ENCODE measurements at places on chromosomes 13 and 19.

DNA sequence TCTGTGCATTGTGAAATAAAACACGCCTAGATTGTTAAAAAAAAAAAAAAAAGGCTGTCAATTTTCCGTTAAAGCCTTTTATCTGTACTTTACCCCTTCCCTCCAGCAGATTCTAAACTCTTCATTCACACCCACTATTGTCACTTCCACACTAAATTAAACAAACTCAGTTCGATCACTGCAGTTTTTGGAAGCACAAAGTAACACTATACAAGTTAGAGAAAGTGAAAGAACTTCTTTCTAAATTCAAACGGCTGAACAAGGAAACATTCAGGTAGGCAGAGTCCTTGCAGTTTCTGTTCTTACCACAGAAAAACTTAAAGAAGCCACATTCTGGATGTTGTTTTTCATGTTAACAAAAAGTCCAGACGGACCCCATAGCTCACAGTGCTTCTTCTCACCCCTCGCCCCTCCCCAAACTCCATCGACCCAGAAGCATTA lies 27.5 kb upstream of the UBE2L5 start:
- DNase-seq = no peak

- DNase-seq = peak; percentile 36
Measured at GRCh38 chr19:41753159-41753558, 2.2 kb upstream of the CEACAM6 start.

DNA sequence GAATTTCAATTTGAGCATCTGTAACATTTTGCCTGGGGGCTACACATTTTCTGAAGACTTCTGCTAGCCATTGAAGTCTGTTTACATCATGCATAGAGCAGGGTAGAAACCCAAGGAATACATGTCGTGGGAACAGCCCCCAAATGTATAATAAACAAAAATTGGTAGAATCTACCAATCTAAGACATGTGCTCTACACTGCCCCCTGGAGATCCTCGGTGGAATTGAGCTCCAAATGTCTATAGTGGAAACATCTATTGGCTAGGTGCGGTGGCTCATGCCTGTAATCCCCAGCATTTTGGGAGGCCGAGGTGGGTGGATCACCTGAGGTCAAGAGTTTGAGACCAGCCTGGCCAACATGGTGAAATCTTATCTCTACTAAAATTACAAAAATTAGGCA lies 57.3 kb downstream of the MBD3L2B start:
- DNase-seq = peak; percentile 4

- DNase-seq = no peak
Measured at GRCh38 chr19:7516333-7516732, 430 bp downstream of the ZNF358 start.

- no peak for DNase-seq
Measured at GRCh38 chr13:21071924-21072323, 10.5 kb upstream of the LATS2 start.

GRCh38 chr13:43761616-43762315 lies 25.0 kb downstream of the ENOX1 start:
- DNase-seq = no peak

- DNase-seq = no peak
Measured at GRCh38 chr19:7742575-7742974, 4.8 kb downstream of the CD209 start.

DNA sequence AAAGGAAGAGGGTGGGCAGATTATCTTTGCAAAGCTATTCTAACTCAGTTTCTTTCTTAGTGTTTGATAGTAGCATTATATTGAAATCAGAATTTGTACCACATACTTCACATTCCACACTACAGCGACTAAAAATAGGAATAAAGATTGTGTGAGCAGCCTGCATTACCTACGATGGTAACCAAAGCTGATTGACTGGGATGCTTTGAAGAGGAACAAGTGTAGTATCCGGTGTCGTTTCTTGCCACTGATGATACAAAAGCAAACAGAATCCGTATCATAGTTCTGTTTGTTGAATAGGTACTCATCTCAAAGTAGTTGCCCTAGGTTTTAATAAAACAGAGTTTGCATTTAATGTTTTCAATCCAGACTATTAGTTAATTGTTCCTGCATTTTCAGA lies 51.2 kb downstream of the FLT3 start:
- no peak for DNase-seq

GRCh38 chr19:54062643-54063042 lies 1.1 kb downstream of the VSTM1 start:
- DNase-seq = no peak

DNA sequence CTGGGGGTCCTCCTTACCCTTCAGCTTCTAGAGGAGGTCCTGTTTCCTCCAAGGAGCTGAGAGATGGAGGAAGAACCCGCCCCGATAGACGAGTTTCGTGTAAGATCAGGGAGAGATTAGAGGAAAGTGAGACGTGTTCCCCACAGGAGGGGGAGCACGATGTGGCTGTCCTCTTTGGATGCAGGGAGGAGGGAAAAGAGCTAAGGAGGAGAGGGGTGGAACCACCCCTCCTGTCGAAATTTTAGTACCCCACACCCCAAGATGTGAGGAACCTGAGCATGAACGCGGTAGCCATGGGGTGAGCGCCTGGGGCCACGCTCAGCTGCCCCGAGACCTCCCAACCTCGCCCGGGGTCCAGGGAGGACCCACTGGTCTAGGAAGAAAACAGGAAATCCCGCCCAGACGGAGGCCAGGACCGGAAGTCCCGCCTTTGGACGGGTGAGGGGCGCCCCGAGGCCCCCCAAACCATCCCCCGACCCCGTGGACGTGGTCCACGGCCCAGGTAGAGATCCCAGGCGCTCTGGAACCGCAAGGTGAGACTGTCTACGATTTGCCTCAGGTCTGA lies 1.2 kb downstream of the AKT1S1 start:
- no peak for DNase-seq

GRCh38 chr13:77306458-77306857 lies 20.4 kb downstream of the MYCBP2 start:
- no peak for DNase-seq

DNA sequence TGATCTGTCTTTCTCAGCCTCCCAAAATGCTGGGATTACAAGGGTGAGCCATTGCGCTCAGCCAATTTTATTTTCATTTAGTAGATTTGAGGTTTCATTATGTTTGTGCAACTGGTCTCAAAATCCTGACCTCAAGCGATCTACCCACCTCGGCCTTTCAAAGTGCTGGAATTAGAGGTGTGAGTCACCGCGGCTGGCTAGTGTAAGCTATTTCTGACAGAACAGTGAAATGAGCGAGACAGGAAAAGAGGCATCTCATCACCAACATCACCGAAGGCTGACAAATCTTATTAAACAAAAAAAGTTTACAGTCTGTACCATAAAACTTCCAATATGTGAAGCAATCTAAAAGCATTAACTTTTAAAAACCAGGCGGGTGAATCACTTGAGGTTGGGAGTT lies 12.2 kb upstream of the ZNF888 start:
- DNase-seq = no peak

GRCh38 chr19:6069268-6069791 lies 41.0 kb downstream of the RFX2 start:
- no peak for DNase-seq

- DNase-seq = no peak
Measured at GRCh38 chr19:14107581-14108461, 9.7 kb downstream of the PRKACA start.

GRCh38 chr19:15210323-15210781 lies 9.6 kb upstream of the NOTCH3 start:
- DNase-seq = no peak

GRCh38 chr13:85709721-85710120 lies 89.5 kb downstream of the SLITRK6 start:
- DNase-seq = no peak

DNA sequence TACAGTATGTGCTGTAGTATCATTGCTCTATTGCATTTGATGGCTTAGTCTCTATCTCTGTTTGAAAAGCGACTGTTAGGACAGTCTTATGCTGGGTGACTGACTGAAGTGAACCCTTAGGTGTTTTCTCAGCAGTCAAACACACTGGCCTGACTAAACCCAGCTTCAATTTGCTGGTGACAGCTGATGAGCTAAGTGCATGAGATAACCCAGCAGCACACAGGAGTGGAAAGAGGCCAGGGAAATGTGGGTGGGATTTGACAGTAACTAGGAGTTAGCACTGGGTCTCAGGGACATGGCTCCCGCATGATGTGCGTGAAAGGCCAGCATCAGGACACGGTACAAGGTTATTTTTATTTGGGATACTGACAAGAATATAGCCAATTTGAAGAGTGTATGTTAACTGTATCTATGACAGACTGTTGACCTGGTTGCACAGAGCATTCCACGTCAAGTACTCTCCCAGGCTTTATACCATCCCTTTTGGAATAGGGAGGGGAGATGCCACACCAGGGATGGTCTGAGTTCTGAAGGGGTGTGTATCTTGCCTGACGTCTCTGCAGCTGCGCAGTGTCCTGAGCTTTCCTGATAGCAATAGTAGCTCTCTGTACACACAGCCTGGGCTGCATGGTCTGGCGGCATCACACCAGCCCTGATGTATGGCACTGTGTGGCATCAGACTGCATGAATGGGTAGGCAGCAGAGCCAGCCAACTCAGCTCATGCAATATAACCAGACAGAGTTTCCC lies 144.8 kb downstream of the FLT1 start:
- DNase-seq = no peak

GRCh38 chr19:1846517-1847204 lies 1.6 kb downstream of the REXO1 start:
- DNase-seq = no peak

DNA sequence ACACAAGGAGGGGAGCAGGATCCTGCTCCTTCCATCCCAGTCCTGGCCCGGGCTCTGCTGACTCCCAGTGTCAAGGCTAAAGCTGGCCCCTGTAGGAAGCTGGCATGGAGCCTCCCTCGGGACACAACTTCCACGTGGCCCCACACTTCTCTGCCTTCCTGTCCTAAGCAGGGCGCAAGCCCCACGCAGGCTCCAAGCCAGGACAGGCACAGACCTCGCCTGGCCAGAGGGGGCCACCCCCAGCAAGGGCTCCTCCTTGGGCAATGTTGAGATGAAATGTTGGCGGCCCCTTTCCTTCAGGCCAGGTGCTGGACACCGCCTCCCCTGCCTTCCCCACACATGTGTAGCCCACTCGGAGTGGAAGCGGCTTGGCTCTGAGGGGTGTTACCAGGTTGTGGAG lies 66.6 kb downstream of the COL4A1 start:
- no peak for DNase-seq

DNA sequence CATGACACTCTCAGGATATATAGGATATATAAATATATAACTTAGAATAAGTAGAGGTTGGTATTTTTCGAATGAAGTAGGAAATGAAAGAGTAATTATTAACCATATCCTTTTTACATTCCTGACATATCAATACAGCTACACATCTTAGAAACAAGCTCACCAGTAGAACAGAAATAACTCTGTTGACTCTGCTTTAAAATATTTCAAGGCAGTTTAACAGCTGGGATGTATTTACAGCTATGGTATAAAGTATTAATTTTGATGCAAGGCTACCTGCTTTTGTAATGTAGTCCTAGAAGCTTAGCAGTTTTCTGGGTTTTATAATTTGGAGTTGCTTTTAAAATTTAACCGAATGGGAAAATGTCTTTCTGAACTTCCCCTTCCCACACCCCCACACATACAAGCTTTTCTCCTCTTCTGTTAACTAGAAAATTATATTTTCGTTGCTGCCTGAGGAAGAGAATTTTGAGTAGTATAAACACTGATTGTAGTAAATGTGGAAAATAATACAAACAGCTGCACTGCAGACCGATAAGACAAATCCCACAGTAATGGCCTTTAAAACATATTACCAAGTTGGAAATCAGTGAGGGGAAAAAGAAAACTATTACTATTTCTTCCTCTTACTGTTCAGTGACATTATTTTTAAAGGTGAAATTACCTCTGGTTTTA lies 147.7 kb downstream of the GGACT start:
- DNase-seq = no peak

DNA sequence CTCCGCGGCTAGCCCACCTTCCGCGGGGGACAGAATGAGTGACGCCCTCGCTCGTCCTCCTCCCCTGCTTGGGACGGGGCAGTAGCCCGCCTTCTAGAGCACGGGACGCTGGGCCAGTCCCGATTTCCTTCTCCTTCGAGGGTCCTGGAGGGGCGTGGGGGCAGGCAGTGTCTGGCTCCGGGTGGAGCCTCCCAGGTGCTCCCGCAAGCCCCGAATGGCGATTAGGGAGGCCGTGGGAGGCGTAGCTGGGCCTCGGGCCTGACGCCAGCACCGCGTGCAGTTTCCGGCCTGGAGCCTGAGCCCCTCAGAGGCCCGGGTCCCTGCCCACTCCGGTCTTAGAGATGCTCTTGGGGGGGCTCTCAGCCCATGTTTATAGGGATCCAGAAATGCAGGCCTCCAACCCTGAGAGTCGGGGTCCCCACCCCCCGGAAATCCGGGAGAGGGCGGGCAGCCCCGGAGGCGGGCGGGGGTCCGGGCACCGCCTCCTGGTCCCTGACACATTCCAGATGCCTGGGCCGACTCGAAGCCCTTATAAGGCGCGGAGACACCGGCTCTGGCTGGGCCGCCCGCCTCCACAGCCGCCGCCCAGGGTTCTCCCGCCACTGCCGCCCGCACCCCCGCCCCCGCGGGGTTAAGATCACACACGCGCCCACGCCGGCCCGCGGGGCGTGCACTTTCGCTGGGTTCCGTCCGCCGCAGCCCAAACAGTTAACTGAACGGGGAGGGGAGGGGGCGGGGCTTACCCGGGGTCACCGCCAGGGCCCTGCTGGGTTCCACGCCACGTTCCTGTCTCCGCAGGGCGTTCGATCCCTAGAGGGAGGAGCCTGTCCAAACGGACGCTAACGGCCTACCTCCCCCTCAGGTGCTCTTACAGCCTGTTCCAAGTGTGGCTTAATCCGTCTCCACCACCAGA lies 1.5 kb downstream of the MYADM start:
- DNase-seq = peak; percentile 83

GRCh38 chr19:53631949-53632407 lies at the start of gene DPRX:
DPRX (plus strand) TSS chr19:53631999; CDS start chr19:53632107, 108 bp downstream.
- no peak for DNase-seq

DNA sequence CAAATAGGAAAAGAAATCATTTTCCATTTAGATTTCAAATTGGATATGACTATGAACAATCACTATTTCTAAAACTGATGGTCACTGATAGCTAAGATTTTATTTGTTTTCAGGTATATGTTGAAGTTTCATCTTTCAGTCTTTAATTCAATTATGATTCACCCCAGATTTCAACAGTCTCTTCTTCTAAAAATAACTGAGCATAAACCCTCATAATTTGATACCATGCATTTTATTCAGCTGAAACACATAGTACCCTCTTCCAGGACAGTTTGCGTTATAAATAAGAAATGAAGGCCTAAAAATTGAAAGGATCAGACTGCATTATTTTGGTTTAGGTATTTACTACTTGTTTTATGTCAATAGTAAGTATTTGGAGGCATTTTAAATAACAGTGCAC lies 428.5 kb upstream of the NBEA start:
- no peak for DNase-seq

DNA sequence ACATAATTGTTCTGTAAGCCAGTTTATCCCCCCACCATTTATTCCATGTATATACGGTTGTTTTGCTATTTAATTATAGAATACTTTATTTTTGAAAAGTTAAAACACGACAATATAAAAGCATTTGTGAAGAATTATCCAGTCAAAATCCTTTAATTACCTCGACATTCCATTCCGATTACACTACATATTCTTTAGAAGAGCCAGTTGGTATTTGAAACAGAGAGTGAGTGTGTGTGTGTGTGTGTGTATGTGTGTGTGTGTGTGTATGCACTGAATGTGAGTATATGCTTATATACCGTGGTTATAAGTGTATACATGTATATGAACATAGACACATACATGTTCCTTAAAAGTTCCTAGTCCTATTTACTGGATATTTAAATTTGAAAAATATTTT lies 87.8 kb upstream of the KLF5 start:
- DNase-seq = no peak

Data from stimulated activated CD8-positive, alpha-beta memory T cell treated with anti-CD3 and anti-CD28 coated beads, Interleukin-4, amount 100 ng/mL, for 4 hours (primary cell).